Glomerular endothelial cell (primary cell): ENCODE measurements at places on chromosomes 4 and X. TPM values are rescaled to one million over a fixed set of nuclear protein-coding genes. Genes with fewer than 3 reads are reported as not detected.

Gene RIBC1
- 2.3 TPM in 1 of 2 replicates, not detected in the other for total RNA-seq

Gene HTN3
- not detected in 2 replicates for total RNA-seq

Gene POF1B
- not detected in 2 replicates for total RNA-seq

Gene TLR10
- total RNA-seq, result not detected in 2 replicates

Gene NWD2
- total RNA-seq, result not detected in 2 replicates

Gene IRS4
- total RNA-seq, result not detected in 2 replicates

Gene HTATSF1
- total RNA-seq, result 36.3 and 38.3 TPM in 2 replicates

Gene ACSL1
- 10.9 and 27.1 TPM in 2 replicates for total RNA-seq

Gene PPEF2
- total RNA-seq, result not detected in 2 replicates

Gene CSAG1
- not detected in 2 replicates for total RNA-seq

Gene UBE2A
- 45.4 and 52.7 TPM in 2 replicates for total RNA-seq

Gene MAGEA1
- total RNA-seq, result not detected in 2 replicates

Gene ZFP92
- total RNA-seq, result 0.58 and 1.2 TPM in 2 replicates

Gene STK26
- total RNA-seq, result 2.8 and 4.4 TPM in 2 replicates

Gene RRH
- not detected in 2 replicates for total RNA-seq

GRCh38 chr4:23934915-23935314 lies 45.1 kb upstream of the PPARGC1A start:
- DNase-seq, result no peak

- DNase-seq, result no peak
Observed at GRCh38 chr4:57193209-57193810, 83.1 kb upstream of the IGFBP7 start.

GRCh38 chr4:186105647-186106321 lies 1.3 kb downstream of the FAM149A start:
- DNase-seq, result no peak

- no peak for DNase-seq
Observed at GRCh38 chr4:80776168-80776567, 254.3 kb upstream of the BMP3 start.

DNA sequence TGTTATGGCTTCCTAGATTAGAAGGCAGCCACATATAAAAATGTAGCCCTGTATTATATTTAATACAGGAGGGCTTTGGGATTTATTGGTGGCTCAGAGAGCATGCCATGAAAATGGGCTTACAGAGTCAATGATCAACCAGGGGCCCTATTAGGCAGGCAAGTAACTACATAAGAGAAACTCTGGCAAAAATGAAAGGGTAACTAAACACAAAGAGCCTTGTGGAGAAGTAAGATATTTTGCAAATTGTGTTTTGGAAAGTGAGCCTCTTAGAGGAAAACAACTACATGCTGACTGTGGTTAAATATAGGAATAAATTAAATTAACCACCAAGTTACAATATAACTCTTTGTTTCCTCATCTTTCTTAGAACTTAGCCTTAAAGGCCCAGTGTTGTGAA lies 5.5 kb downstream of the SAT1 start:
- DNase-seq, result no peak

GRCh38 chrX:66489339-66489738 lies 149.5 kb downstream of the EDA2R start:
- no peak for DNase-seq

GRCh38 chr4:177461606-177462005 lies 19.4 kb upstream of the AGA start:
- no peak for DNase-seq

- no peak for DNase-seq
Observed at GRCh38 chrX:100625985-100626491, 10.6 kb downstream of the TSPAN6 start.

DNA sequence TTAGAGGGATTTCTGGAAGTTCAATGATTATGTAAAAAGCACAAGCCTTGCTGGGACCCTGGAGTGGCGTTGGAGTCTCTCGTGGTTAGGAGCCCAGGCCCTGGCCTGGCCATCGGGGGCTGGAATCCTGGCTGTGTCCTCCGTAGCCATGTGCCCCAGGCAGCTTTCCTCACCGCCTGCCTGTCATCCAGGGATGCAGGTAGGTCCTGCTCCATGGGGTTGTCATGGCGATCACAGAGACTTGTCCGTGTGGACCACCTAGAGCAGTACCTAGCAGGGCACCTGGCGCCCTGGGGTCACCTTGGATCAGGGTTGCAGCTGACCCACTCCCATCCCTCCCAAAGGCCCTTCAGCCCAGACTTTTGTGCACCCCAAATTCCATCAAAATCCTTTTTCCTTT lies 30.2 kb upstream of the WFS1 start:
- DNase-seq, result no peak

- no peak for DNase-seq
Observed at GRCh38 chr4:87390551-87390890, 467 bp downstream of the HSD17B11 start.

- no peak for DNase-seq
Observed at GRCh38 chr4:4249866-4250265, 1.8 kb upstream of the TMEM128 start.

- DNase-seq, result no peak
Observed at GRCh38 chr4:74543983-74544382, 99.0 kb downstream of the AREG start.

DNA sequence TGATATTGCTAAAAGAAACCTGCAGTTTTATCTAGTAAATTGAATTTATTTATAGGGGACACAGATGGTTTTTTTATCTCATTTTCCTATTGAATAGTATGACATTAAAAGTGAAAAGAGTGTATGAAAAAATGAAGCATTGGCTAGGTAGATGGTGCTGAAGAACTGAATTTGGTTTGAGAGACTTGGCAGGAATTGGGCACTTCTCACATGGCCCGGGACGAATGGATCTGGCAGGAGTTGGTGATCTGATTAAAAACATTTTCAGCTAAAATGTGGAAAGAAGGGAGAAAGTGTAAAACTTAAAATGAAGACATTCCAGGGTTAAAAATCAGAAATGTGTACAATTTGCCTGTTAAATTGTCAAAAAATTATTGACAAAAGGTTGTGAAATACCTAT lies 1088.5 kb upstream of the PABPC4L start:
- no peak for DNase-seq

DNA sequence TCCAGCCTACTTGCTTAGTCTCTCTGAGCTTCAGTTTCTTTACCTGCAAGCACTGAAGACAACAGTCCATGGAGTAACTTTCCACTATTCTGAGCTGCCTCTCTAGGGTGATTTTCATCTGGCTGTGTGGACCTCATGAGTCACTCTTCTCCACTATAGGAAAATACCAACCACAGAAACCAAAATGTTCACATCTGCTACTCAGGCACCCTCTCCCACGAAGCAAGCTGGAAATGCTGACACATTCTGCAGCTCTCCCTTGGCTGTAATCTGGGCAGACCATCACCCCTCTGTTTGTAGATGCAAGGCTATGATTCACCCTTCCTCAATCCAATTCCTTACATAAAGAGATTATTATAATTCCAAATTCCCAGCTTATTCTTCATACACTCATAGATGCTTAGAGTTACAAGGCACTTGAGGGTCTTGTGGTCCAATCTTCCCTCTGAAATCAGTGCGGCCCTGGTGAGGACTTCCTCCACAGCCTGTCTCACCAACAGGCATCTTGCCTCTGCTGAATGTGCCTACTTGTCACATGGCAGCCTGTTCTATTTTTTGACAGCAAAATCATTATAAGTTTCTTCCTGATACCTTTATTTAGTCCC lies 97.0 kb upstream of the LNX1 start:
- no peak for DNase-seq

- DNase-seq, result no peak
Observed at GRCh38 chrX:44775726-44776125, 68.1 kb upstream of the DUSP21 start.

DNA sequence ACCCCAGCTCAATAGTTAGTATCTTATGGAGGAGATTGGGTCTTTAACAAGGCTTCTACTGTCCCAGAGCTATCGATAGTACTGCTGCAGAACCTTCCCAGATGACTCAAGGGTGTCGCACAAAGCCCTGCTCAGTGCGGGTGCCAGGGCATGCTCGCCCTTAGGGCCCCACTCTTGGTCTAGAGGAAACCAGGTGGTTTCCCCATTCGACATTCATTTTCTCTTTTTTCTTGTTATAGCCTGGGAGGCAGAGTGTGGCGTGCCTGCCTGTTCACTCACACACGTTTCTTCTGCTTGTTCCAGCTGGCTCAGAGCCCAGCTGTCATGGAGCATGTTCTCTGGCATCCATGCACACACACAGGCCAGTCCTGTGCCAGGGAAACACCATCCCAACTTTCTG lies 144.5 kb downstream of the SMIM20 start:
- DNase-seq, result no peak

DNA sequence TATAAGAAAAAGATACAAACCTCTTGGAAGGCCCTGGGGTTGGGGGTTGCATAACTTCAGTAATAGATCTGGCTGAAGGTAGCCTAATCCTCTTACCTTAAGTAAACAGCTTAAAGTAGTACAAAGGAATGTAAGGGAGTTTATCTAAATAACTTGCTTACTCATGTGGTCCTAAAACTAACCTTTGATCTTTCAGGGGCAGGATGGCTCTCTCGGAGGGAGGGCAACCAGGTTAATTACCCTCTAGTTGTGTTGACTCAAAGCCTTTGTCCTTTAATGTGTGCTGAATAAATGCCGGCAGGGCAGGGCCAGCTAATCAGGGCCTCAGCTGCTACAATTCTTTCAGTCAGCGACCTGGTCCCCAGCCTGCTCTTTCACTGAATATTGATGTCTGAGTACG lies 822.0 kb upstream of the SLIT2 start:
- no peak for DNase-seq

DNA sequence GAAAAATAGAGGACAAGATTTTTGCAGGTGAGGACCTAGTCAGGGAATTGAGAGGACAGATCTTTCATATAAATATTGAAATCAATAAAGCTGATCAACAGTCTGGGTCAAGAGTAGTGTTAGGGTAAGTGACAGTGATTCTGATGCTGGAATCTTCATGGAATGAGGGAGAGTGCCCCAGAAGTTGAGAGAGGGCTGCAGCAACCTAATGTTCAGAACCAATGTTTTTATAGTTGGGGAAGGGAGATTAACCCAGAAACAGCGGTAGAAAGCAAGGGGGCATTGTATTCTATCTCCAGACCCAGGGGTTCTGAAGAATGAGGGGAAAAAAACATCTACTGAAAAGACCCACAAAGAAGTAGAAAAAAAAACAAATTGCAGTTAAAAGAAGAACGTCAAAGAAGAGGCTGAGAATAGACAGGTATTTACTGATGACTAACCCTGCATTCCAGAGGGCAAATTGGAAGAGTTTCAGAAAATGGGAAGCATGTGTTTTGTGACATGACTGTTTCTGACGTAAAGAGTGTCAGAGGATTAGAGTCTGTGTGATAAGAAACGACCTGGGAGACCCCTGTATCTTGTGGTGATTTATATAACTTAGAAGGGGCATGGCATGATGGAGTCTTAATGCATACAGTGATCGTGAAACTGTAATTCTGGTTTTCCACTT lies 819.6 kb upstream of the EPHA5 start:
- DNase-seq, result no peak

DNA sequence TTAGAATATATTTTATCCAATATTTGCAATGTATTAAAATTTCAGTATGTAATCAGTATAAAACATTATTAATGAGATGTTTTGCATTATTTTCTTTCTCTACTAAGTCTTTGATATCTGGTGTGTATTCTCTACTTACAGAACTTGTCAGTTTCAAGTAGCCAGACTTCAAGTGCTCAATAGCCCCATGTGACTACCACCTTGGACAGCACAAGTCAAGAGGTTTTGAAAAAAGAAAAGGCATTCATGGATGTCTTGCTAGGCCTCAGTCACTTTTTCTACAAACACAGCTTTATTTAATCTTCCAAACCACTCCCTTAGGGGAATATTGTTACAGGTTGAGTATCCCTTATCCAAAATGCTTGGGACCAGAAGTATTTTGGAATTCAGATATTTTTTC lies 189.4 kb downstream of the QDPR start:
- no peak for DNase-seq

DNA sequence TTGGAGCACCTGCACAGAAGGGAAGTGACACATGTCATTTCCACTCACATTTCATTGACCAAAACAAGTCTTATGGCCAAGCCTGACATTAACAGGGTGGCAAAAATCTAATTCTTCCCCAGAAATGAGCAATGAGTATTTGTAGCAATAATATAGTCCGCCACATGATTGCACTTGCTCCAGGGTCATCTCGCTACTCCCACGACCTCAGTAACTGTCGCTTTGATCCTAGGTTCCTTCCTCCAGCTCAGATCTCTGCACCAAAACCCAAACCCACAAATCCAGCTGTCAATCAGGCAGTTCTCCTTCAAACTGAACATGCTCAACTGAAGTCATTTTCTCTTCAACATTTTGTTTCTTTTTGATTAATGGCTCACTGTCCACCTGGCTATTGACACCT lies 25.2 kb upstream of the PTTG2 start:
- DNase-seq, result no peak

- no peak for DNase-seq
Observed at GRCh38 chrX:39772057-39772832, 325.5 kb downstream of the BCOR start.

- no peak for DNase-seq
Observed at GRCh38 chr4:122403861-122404260, 25.1 kb downstream of the ADAD1 start.
